ENCODE measurements at places on chromosomes 5 and 9.
A peak's percentile ranks its signal among the peaks of the same experiment; 100 is the strongest.

GRCh38 chr5:964821-965220 lies 43.8 kb upstream of the NKD2 start:
- DNase-seq = no peak

- no peak for DNase-seq
Measured at GRCh38 chr5:134523543-134524271, 1.8 kb upstream of the JADE2 start.

GRCh38 chr5:14727428-14727865 lies 62.9 kb downstream of the OTULIN start:
- peak; percentile 52 for DNase-seq

DNA sequence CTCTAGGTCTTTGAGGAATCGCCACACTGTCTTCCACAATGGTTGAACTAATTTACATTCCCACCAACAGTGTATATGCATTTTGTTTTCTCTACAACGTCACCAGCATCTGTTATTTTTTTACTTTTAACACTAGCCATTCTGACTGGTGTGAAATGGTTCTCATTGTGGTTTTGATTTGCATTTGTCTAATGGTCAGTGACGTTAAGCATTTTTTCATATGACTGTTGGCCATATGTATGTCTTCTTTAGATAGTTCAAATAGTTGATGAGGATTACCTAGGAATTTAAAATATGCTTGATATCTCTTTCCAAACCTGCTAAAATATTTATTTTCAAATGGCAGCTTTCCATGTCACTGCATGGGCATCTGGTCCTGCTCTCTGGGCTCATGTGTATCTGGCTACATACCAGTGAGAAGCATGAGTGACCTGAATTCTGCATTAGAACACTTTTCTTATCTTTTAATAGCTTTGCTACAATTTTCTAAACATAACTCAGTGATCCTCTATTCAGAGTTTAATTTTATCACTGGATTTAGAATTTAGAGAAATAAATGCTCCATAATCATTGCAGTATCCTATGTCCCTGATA lies 95.8 kb upstream of the ADAMTS16 start:
- no peak for DNase-seq

GRCh38 chr9:124513376-124513994 lies 6.3 kb upstream of the NR5A1 start:
- DNase-seq = no peak

GRCh38 chr5:97998941-97999340 lies 774.5 kb upstream of the RGMB start:
- DNase-seq = no peak

DNA sequence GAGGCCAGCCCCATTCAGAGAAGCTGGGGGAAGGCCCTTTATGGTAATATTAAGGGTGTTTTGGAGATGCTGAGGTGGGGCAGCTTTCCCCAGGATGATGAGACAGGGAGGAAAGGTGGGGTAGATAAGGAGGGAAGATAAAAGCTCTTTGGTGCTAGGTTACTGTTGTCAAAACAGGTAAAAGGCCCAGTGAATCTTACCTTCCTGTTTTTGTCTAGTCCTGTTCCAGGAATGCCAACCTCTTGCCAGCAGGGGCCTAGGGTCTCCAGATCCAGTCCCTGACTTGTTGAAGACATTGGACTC lies 797 bp upstream of the CCL27 start:
- DNase-seq = no peak

GRCh38 chr5:133337795-133338445 lies 274.4 kb downstream of the FSTL4 start:
- DNase-seq = no peak

GRCh38 chr5:13921578-13921977 lies 22.9 kb downstream of the DNAH5 start:
- no peak for DNase-seq

- no peak for DNase-seq
Measured at GRCh38 chr9:83047839-83048775, 14.8 kb downstream of the RASEF start.

- no peak for DNase-seq
Measured at GRCh38 chr5:125043781-125044391, 297.4 kb upstream of the ZNF608 start.

DNA sequence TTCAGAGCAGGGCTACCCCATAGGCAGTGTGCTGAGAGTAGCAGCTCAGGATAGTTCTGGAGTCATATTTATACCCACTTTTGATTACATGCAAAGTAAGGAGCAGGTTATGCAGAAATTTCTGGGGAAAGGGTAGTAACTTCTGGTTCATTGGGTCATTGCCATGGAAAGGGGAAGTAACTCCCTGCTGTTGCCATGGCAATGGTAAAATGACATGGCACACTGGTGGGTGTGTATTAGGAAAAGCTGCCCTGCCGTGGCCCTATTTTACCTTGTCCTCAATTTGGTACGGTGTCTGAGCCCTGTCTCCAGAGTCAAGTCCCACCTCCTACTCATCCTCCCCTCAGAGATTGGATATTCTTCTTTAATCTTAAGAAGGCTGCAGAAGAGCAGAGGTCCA lies 526.7 kb upstream of the TYRP1 start:
- DNase-seq = no peak

GRCh38 chr9:84583866-84584265 lies 85.7 kb upstream of the NTRK2 start:
- no peak for DNase-seq

- DNase-seq = no peak
Measured at GRCh38 chr5:157571357-157571827, 4.2 kb downstream of the ADAM19 start.

- DNase-seq = no peak
Measured at GRCh38 chr9:16883586-16883985, 13.1 kb upstream of the BNC2 start.

- DNase-seq = no peak
Measured at GRCh38 chr9:11577522-11577921, 964.7 kb upstream of the PTPRD start.

- DNase-seq = no peak
Measured at GRCh38 chr5:28156981-28157380, 1118.6 kb upstream of the CDH9 start.

DNA sequence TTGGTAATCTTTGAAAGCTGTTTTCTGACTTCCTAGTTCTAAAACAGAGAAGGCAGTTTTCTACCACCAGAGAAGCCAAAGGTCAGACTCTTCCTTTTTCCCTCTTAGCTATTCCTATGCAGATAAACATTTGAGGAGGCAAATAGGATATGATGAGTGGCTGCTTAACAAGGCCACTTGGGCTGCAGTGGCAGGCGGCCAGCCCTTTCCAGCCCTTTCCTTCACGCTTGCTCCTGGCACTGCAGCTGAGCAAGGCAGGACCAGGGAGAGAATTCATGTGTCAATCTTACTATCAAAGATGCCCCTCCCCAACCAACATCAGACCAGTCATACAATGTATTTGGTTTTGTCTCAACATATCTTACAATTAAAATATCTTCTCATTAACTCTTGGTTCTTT lies 36.8 kb upstream of the RNF38 start:
- DNase-seq = no peak

DNA sequence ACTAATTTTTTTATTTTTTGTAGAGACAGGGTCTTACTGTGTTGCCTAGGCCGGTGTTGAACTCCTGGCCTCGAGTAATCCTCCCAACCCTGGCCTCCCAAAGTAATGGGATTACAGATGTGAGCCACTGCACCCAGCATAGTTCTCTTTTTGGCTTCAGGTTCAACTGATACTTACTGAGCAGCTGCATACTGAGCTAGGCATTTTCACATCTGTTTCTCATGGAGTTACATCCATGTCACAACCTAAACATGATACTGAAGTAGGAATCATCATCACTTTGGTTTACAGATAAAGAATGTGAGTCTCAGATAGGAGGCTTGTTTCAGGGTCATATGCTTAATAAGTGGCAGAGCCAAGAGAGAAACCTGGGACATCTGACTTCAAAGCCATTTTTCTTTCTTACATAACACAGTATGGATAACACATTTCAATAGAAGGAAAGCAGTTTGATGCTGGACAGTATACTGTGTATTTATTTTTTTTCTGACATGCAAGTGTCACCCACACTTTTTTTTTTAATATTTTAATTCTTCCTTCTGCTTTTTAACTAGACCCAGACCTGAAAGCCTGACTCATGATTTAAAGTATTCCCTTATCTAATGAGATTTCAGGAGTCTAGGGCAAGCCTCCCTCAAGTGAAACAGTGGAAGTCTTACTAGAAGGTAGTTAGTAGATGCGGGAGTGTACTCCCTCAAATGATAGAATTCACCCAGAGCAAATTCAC lies 90.8 kb downstream of the HACD4 start:
- DNase-seq = no peak

- DNase-seq = no peak
Measured at GRCh38 chr9:136075881-136076678, 19.0 kb downstream of the NACC2 start.

- no peak for DNase-seq
Measured at GRCh38 chr5:158820891-158821290, 278.8 kb downstream of the EBF1 start.

DNA sequence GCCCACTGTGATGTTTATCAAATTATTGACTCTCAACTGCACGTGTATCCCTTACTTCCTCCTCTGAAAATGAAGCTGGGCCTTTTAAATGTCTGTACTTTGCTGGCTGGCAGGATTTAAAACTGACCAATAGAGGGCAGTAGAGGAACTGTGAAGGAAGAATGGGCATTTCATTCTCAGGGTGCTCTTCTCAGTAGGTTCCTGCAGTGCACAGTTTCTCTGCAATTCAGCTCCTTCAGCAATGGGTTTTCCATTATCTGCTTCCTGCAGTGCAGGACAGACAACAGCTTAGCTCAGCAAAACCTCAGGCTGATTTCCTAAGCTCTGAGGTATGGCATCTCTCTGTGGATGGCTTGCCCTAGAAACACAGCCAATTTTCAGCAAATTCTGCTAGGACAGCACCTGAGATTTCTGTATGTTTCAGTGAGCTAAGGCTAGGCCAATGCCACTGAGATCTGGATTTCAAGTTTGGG lies 298.4 kb upstream of the PRDM9 start:
- DNase-seq = no peak

DNA sequence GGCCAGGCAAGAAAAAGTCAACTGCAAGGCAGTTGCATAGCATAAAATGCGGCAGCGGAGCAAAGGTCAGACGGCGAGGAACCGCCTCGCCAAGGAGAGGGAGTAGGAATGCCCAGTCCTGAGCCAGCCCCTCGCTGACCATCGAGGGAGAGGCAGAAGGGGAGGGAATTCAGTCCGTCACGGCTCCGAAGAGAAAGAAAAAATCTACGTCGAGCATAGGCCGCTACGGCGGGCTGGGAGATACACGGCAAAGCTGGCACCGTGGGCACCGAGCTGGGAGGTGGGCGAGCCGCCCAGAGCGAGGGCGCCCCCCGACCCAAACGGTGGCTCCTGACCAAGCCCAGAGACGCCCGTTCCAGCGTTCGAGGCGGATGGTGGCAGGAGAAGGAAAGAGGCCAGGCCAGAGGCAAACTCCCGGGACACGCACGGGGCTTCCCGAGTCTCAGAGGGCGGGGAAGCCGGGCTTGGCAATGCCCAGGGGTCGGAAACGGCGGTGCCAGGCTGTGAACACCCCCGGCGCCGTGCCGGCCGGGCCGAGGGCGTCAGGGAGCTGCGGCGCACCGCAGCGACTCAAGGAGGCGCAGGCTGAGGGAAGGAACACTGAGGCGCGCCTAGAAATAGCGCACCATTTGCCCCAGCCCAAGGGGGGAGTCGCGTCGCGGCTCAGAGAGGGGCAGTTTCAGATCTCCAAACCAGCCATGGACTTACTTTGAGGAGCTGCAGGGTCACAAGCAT lies 518 bp downstream of the SPRY4 start:
- DNase-seq = no peak

GRCh38 chr5:912280-913091 lies 19.8 kb downstream of the TRIP13 start:
- peak; percentile 14 for DNase-seq

- DNase-seq = no peak
Measured at GRCh38 chr9:32289756-32290155, 94.7 kb upstream of the ACO1 start.

- no peak for DNase-seq
Measured at GRCh38 chr5:177332031-177332895, 19.2 kb downstream of the LMAN2 start.

GRCh38 chr9:122331523-122331927 lies 39.3 kb upstream of the PTGS1 start:
- DNase-seq = no peak

GRCh38 chr9:17660158-17660557 lies 81.3 kb downstream of the SH3GL2 start:
- DNase-seq = no peak

DNA sequence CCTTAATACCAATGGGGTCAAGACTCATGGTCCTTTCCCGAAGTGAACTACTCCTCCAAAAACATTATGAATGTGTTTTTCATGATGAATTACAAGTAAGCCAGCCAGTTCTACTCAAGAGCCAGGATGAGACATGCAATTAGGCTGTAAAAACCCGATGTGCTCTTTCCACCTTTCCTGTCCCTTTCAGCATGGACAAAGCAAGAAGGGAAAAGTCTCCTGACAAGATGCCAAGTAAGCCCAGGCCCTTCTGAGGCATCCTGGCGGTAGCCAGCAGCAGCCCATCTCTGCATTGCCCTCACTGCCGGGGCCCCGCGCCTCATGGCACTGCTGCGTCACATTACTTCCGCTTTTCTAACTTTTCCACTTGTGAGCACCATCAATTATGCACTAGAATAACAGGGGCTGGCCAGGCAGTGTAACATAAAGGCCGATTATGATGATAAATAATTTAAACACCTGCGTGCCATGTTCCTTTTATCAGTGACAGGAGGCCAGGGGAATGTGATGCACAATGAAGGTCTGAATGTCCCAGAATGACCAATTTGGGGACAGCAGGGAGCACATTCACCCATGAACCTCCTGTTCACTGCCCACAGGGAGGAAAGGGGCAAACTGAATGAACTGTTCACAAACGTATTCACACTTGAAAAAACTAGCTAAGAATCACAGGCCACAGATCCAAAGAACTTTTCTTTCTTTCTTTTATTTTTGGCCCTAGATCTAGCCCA lies 37.4 kb downstream of the EFNA5 start:
- DNase-seq = no peak

DNA sequence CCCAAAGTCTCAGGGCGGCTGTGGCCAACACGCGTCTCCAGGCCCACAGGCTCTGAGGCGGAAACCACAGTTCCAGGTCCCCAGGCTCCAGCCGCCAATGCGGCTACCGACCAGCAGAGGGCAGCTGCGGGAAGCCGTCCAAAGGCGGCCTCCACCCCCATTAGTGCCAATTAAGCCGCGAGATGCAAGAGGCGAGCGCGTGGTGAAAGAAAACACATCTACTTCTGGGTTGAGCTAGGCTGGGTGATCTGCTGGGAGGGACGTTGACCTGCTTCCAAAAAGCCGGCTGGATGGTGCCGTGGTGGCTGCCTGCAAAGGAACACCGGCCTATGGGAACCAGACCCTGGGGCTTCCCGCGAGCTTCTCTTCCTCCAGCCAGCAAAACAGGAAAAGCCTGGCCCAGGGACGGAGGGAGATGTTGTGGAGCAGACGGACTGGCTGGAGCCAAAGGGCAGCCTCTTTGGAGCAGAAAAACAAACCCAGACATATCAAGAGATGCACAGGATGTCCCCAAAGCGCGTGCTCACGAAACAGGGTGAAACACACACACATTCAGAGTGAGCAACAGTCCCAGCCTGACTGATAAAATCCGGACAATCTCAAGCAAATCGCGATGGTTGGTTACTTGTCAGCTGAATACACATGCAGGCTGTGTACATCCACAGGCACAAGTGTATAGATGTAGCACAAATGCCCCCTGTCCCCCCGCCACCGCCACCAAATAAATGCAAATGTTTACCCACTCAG lies 187.1 kb upstream of the BRINP1 start:
- peak; percentile 2 for DNase-seq
